ENCODE measurements at places on chromosomes 5 and 9.

- DNase-seq: no peak
These were observed 49.8 kb downstream of the MAP1B start for GRCh38 chr5:72156946-72157624.

- no peak for DNase-seq
These were observed 60.4 kb upstream of the MOCS2 start for GRCh38 chr5:53169933-53170332.

DNA sequence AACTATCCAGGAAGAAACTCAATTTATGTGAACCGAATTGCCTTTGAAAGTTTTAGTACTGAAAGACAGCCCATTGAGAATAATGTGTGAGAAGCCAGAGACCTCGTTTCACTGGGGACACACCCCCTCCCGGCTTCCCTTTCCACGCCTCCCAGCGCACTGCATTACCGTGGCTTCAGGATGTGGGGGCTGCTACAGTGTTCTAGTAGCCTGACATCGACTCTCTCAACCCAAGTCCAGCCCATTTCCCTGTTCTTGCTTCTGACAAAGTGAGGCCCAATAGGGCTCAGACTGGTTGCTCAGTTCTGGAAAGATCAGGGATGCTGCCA, 3.5 kb downstream of the PAX5 start:
- DNase-seq: no peak

DNA sequence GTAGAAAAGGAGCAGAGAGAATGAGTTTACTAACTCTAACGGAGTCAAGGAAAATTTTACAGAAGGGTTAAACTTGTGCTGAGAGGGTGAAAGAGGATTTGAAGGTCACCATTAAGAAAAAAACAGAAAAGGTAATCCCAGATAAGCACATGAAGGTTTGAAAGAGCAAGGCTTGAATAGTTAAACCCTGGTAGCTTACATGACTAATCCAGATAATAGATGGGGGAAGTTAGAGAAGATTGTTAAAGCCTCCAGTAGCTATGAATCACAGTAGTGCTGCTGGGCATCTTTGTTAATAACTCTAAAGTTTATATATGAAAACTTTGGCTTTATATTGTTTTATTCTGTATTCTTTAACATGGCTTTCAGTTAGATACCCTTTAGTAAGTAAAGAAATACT, 354.5 kb upstream of the FTMT start:
- no peak for DNase-seq

- DNase-seq: no peak
These were observed 502.0 kb downstream of the NR2F1-AS1 start for GRCh38 chr5:93079046-93079445.

DNA sequence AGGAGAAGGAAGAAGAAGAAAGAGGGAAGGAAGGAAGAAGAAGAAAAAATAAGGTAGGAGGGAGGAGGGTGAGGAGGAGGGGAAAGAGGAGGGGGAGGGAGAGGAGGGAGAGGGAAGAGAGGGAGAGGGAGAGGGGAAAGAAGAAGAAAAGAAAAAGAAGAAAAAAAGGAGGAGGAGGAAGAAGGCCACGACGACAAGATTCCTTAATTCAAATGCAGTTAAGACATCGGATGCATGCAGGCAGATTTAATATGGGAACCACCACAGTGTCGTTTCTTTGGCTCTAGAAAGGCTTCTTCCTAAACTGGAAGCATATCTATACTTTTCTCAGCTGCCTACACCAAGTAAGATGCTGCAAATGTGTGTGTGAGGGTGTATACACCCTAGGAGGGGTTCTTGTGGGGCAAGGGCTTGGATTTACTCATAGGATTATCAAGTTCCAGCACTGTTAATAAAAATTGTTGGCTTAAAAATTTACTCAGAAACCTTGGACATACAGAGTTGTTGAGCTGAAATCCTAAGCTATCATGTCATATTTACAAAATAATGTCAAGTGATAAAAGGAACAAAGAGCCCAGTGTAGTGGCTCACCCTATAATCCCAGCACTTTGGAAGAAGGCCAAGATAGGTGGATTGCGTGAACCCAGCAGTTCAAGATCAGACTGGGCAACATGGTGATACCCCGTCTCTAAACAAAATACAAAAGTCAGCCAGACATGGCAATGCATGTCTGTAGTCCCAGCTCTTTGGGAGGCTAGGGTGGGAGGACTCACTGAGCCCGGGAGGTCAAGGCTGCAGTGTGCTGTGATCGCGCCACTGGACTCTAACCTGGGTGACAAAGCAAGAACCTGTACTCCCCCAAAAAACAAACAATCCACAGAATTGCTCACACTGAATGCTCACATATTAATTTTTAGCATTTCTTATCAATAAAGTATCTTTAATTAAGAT, 108.5 kb downstream of the UBAP2 start:
- no peak for DNase-seq

- DNase-seq: peak; percentile 42
These were observed at the start of gene PHYKPL for GRCh38 chr5:178232124-178232919. Gene PHYKPL, minus strand, starts transcription at chr5:178232802. Its CDS starts 252 bp downstream, at chr5:178232550.

DNA sequence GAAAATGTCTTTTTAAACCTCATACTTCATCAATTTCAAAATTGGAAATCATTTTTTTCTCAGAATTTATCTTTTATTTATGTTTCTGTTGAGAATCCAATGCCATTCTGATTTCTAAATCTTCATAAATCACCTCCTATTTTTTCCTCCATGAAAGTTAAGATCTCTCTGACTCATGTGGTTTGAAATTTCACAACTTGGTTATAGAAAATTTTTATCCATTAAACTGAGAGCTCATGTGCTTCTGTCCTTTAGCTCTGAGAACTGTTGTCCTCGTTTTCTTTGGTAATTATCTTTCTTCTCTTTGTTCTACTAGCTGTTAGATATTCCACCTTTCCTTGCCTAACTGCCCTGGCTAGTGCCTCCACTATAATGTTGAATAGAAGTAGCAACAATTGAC, 1.5 kb upstream of the RNF180 start:
- DNase-seq: no peak

DNA sequence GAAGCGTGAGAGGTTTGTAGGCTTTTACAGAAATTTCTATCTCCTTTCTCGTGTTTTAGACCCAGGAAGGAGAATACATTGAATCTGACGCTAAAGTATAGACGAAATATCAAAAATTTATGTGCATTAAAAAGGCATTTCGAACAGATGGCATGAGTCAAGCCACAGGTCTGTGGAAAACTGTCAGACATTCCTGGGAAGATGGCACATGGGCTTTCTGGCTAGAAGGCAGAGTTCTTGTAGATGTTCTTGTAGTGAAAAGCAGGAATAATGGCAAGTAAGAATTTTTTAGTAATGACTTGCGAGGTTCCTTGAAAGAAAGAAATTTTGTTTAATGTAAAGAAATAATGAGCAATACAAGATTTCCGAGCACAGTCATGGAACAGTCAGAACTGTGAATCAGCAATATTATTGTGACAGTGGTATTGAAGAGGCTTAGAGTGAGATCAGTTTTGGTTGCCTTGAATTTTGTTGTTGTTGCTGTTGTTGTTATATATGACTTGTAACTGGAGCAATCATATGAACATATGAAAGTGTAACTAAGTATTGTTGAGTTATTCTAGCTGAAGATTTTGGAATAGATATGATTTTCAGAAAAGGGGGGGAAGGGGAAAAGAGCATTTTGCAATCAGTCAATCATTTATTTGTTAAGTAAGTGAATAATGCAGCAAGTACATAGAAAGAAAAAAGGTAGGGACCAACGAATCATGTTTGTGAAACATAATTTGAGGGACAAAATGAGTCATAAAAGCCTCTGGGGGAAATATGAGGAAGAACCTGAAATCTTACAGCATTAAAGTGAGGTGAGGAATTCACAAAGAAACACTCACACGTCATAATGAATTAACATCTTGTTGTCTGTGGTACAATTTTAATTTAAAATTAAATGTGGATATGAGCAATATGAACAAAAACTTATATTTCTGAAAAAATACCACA, 339.0 kb upstream of the CTNND2 start:
- DNase-seq: no peak

DNA sequence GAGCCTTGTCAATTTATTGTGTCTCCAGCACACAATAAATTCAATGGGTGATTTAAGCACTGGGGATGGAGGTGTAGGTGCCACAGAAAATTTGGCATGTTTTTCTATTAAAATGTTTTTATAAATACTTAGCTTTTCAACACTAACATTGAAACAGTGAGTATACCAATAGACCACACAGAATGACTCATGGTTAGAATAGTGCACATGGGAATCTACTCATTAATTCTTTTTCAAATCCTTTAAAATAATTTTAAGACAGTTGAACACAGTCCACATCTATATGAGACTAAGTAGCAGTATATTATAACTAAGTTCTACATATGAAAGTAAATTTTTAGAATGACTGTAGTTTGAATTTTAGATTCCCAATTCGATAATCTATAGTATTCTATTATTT, 67.1 kb downstream of the LNPEP start:
- no peak for DNase-seq

DNA sequence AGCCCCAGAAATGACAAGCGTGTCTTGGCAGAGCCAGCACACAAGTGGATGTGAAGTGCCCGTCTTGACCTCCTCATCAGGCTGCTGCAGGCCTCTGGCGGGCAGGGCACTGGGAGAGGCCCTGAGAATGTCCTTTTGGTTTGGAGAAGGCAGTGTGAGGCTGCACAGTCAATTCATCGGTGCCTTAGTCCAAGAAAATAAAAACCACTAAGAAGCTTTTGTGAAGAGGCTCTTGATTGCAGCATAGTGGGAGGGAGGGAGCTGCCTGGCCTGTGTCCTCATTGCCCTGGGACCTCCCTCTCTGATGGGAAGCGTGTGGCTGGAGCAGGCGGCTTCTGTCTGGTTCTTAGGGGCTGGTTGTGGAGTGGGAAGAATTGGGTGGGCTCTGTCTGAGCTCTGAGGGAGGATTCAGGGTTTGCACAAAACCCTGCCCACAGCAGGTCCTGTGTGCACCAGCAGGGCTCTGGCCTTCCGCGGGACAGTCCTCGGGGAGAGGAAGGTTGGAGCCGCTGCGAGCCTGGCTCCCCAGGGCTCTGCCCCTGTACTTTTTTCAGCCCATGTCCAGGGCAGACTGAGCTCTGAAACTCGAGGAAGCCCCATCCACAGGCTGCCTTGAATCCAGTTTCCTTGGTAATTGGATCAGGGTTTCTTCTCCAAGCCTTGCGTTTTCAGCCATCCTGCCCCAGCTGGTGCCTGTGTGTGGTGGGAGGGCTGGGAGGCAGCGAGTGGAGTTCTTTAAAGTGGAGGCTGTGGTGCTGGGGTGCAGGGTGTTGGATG, 1.1 kb downstream of the HRCT1 start:
- no peak for DNase-seq

DNA sequence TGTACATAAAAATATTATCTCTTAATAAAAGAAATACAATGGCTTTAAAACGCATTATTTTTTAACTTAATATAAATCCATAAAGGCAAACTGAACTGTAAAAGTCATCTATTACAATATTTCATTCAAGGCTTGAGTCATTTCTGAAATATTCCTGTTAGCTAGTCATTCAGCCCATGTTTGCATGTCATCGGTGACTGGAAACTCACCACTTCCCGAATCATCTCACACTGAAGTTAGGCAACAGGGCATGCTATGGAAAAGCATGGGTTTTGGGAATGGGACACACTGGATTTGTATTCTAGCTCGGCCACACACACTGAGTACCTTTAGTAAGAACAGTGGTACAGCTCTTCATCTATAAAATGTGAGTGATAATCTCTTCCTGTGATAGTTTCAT, 691.1 kb upstream of the C9orf72 start:
- DNase-seq: no peak

- no peak for DNase-seq
These were observed 41.8 kb downstream of the RAPGEF1 start for GRCh38 chr9:131697908-131698617.

GRCh38 chr5:116379306-116379705, 195.3 kb downstream of the SEMA6A start:
- no peak for DNase-seq

GRCh38 chr5:150506571-150507473, 1.1 kb upstream of the NDST1 start:
- DNase-seq: no peak

DNA sequence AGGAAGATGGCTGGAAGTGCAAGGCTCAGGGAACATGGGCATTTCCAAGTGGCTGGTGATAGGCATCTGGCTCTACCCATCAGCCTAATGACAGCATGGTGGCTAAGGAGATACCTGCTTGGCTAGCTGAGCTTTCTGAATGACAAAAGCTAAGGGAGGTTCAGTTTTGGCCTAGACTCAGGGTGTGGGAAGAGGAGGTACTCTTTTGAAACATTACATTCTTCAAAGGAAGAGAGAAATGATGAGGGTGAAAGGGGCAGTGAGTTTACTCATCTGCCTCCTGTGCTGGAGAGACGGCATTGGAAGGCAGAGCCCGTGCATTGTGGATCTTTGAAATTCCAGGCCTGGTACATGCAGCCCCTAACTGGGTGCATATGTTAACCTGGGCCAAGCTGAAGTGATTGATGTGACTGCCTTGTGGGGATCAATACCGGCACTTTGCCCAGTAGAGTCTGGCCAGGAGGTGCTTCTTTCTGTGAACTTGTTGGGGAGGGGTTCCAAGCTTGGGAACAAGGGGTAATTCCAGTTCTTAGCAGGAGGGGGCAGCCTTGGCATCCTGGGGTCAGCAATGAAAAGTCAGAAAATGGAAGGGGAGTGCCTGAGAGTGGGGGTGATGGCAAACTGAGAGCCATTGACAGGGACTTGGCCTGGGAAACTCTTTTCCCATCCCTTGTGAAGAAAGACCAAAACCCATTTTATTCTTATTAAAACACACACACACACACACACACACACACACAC, 108.6 kb downstream of the ACER2 start:
- DNase-seq: no peak

DNA sequence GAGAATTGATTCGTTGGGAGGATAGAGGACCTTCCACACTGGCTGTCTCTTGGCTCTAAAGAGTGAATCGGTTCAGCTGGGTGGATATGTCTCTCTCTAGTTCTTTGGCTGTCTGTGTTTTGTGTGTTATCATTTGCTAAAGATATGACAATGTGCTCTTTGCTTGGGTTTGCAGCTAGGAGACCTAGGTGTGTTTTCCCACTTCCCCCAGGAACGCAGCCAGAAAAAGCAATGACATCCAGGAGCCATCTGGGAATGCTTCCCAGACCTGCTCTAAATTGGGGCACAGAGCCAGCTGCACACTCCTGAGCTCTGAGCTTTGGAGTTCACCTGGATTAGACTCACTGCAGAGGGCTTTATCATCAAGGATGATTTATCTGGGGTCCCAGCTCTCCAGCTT, 12.8 kb upstream of the PDZD2 start:
- no peak for DNase-seq

GRCh38 chr5:10553476-10553875, 10.4 kb upstream of the ANKRD33B start:
- DNase-seq: no peak

GRCh38 chr5:126031989-126032716, 391.1 kb upstream of the GRAMD2B start:
- DNase-seq: no peak

DNA sequence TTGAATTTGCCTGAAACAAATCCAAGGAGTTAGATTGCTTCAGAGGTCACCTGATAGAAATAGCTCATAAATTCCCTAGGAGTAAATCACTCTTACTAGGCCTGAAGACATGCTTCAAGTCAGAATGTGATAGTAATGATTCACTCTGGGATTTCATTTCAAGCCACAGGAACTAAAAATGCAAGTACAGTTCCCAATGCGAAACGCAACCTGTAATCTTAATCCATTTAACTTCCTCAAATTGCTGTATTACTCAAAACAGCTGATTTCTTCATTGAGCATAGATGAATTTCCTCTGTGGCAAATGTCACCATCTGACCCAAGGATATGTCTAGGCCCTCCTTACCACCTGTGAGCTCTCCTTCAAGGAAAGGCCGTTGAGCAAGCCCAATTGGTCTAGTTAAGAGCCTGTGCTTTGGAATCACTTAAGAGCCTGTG, 32.1 kb upstream of the IL6ST start:
- no peak for DNase-seq
